ENCODE measurements at places on chromosomes 1 and 21.

DNA sequence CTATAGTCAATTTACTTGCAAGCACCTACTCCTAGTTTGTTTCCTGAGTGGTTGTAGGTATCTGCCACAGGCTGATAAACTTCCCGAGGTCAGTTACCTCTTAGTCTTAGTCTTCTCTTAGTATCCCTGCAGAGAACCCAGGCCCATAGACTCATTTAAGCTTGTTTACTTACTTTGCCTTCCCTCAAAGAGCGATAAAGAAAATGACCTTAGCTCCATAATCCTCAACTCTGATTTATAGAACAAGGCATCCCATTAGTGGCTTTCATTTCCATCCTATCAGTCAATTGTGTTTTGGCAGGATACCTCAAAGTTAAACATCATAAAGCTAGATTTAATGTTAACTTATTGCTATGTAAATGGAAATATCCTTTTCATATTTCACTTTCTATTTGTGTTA lies 119.7 kb downstream of the UCHL5 start:
- DNase-seq, result no peak

GRCh38 chr21:19776076-19776475 lies 1222.1 kb upstream of the NCAM2 start:
- no peak for DNase-seq

- no peak for DNase-seq
Observed at GRCh38 chr1:204180133-204180532, 14.0 kb upstream of the REN start.

DNA sequence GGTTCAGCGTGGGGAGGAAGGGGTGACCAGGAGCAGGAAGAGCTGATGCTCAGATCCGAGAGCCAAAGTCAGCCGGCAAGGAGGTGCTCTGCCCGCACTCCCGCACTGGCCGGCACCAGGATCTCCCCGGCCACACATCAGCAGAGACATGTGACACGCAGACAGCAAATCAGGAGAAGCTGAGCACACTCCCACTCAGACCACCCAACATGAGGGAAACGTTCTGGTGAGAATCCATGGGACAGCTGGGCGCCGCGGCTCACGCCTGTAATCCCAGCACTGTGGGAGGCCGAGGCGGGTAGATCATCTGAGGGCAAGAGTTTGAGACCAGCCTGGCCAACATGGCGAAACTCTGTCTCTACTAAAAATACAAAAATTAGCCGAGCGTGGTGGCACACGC lies 18.6 kb upstream of the PTTG1IP start:
- DNase-seq, result no peak

DNA sequence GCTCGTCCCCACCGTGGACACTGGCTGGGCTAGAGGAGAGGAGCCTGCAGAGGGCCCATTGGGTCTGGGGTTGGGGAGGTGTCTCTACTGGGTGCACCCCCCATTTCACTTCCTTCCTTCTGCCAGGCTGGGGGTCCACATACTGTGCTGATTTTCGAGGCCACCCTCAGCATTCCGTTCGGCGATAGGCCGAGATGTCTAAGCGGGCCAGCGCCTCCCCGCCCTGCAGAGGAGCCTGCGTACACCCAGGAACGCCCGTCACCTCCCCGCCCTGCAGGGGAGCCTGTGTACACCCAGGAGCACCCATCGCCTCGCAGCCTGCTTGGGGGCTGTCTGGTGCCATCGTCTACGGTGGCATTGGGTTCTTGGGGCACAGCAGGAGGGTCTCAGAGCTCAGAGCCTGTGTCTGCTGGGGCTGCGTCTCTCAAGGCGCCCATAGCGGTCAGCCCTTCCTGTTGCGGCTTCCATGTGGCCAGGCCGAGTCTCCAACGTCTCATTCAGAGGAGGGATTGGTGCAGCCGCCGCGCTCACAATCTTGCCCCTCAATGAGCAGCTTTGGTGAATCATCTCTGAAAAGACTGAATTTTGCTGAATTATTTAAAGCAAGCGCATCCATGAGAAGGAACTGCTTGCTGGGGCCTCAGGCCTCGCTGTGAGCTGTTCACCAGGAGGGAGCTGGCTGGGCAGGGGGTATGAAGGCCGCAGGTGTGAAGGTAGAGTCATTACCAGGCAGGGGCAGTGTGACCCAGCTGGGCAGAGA lies 30.7 kb upstream of the AGPAT3 start:
- no peak for DNase-seq

- no peak for DNase-seq
Observed at GRCh38 chr1:50257940-50258685, 149.4 kb downstream of the ELAVL4 start.

DNA sequence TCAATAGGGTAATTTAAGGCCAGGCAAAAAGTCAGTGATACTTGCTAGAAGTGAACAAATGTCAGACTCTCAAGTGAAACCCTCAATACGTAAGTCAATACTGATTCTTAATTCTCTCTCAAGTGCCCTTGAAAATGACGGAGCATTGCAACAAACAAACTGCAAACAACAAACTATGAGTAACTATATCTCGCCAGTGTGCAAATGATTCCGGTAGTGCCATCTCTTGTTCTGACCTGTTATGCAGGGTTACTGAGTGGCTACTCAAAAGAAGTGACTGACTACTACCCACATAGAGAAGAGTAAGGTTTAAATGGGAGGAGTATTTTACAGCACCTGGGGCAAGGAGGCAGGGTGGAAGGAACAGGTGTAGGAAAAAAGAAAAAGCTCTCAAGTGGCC lies 1.6 kb downstream of the SLC19A2 start:
- no peak for DNase-seq

- DNase-seq, result no peak
Observed at GRCh38 chr1:27509127-27510080, 19.4 kb upstream of the WASF2 start.

GRCh38 chr1:213938776-213939175 lies 49.0 kb upstream of the PROX1 start:
- no peak for DNase-seq

DNA sequence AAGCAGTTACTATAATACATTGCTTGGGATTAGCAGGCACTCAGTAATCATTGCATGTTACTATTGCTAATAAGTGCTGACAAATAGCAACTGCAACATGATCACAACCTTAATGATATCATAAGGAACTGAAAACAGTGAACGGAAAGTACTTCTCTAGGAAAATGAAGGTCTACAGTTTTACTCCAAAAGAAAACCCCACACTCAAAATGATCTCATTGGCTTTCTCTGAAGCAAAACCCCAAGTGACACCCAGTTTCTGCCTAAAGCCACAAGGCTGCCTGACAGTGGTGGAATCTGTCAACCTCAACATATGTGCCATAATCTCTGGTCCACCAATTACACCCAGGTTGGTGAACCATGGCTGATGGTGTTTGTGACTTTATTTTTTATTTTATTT lies 137.6 kb downstream of the PTGER3 start:
- no peak for DNase-seq

DNA sequence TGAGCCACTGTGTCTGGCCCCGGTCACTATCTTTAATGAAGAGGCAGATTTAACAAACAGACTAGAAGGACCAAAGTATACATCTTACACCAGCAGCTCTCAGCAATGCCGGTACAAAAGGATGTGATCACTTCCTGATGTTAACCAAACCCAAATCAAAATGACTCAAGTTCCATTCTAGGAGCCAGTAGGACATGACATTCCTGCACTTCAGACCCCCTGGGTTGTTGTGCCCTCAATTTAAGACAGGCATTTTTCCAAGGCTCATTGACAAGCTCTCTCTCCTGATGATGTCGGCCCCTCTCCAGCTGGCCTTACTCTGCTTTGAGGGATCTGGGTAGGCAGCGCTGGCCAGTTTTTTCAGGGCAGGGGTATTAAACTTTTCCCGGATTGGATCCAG lies 35.1 kb downstream of the YARS1 start:
- DNase-seq, result no peak
